ENCODE measurements at places on chromosomes 3 and 15. TPM values are rescaled to one million over a fixed set of nuclear protein-coding genes. Genes with fewer than 3 reads are reported as not detected.

Gene CCDC9B
- total RNA-seq, result 1.8 TPM

- H3K4me3 ChIP-seq, result no peak overlapping the region
- H3K36me3 ChIP-seq, result no peaks in the 10 kb centered on the region
- peaks cover 1% of the 10 kb centered on the region for H3K4me1 ChIP-seq
- DNase-seq, result no peak
- H3K27me3 ChIP-seq, result no peaks in the 10 kb centered on the region
Observed at GRCh38 chr15:81105545-81105944, 28.5 kb upstream of the CFAP161 start.

GRCh38 chr15:74552773-74553441 is 11.9 kb downstream of the ARID3B start:
- H3K4me1 ChIP-seq, result no peaks in the 10 kb centered on the region
- no peak for DNase-seq
- H3K36me3 ChIP-seq, result no peaks in the 10 kb centered on the region

- H3K36me3 ChIP-seq, result no peaks in the 10 kb centered on the region
- no peak overlapping the region for H3K27ac ChIP-seq
- no peaks in the 10 kb centered on the region for H3K4me1 ChIP-seq
- no peaks in the 10 kb centered on the region for H3K27me3 ChIP-seq
- H3K4me3 ChIP-seq, result no peak overlapping the region
Observed at GRCh38 chr3:61323094-61323493, 71.8 kb upstream of the FHIT start.

DNA sequence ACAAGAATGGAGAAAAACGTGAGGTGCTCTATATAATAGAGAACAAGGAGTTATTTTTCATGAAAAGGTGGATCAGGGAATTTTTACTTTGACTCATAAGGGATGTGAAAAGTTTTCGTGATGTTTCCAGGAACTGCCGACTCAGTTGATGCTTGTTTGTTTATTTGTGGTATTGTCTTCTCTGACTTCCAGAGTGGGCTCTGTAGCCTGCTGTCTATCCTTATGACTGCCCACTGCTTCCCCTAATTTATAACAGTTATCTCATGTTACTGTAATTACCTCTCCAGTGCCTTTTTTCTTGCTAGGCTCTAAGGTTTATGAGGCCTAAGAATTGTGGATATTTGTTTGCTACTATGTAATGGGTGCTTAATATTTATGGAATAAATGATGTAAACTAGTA is 12.3 kb downstream of the ARL13B start:
- no peaks in the 10 kb centered on the region for H3K4me1 ChIP-seq
- no peaks in the 10 kb centered on the region for H3K27me3 ChIP-seq
- no peak for DNase-seq
- no peak overlapping the region for H3K4me3 ChIP-seq
- no peaks in the 10 kb centered on the region for H3K36me3 ChIP-seq
